ENCODE measurements at places on chromosomes 1 and 21.

GRCh38 chr1:226406401-226406881 is 1.5 kb downstream of the PARP1 start:
- DNase-seq = peak; percentile 42

DNA sequence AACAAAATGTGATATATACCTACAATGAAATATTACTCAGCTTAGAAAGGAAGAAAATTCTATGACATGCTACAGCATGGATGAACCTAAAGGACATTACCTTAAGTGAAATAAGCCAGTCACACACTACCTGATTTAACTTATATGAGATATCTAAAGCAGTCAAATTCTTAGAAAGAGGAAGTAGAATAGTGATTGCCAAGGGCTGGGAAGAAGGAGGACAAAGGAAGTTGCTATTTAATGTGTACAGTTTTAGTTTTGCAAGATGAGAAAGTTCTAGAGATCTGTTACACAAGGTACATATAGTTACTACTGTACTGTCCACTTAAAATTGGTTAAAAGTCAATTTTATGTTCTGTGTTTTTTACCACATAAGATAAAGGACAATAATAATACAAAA is 87.5 kb upstream of the KCTD3 start:
- DNase-seq = no peak

DNA sequence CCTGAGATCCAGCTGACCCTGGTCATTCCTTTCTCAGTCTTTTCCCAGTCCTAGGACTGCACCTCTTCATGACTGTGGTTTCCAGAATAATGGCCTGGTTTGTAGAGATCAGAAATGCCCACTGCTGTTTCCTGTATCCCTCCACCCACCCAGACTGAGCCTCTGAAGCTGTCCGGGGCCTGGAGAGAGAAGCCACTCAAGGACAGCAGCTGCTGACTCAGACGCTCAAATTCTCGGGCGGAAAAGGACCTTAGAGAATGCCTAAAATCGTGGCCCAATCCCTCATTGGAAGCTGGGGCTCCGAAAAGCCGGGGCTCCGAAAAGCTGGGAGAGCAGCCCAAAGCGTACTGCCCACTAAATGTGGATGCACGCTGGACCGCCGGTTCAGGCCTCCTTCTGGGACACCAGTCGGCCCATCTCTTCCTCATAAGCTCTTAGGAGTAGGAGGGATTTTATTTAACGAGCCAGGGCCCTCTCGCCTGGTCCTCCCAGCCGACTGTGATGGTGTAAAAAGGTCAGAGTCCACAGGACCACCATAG is 7.8 kb upstream of the GPR61 start:
- DNase-seq = no peak

DNA sequence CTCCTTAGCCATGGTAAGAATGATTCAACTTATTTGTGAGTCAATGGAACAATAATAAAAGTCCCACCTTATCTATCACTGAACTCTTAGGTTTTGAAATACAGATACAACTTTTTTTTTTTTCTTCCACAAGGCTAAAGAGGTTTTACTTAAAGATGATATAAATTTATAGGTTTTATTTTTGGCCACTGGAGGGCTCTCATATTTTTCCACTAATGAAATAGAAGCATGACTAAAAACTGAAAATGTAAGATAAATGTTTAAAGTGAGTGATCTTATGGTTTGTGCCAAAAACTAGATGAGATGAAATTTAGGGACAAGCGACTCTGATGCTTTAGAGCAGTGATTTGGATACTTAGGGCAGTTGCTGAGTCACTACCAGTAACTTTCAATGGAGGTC is 499.0 kb downstream of the NUF2 start:
- no peak for DNase-seq

DNA sequence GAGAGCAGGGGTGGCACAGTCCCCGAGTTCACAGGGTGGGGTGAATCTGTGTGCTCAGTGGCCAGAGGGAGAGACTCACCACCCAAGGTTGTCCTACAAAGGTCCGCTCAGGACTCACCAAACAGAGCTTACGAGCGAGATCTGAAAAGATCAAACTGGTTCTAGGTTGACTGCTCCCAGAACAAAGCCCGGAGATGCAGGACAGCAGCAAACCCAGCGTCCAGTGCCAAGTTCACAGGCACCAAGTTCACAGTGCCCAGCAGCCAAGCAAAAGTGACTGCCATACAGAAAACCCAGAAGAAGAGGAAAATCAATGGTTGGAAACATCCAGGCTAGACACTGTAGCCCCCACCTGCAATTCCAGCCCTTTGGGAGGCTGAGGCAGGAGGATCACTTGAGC is 35.7 kb downstream of the AGPAT3 start:
- DNase-seq = no peak

GRCh38 chr1:169363046-169363730 is 4.4 kb downstream of the NME7 start:
- peak; percentile 41 for DNase-seq

GRCh38 chr1:217747156-217747769 is 116.1 kb downstream of the SPATA17 start:
- DNase-seq = peak; percentile 25

GRCh38 chr1:201636510-201636971 is 97.6 kb downstream of the NAV1 start:
- DNase-seq = no peak

DNA sequence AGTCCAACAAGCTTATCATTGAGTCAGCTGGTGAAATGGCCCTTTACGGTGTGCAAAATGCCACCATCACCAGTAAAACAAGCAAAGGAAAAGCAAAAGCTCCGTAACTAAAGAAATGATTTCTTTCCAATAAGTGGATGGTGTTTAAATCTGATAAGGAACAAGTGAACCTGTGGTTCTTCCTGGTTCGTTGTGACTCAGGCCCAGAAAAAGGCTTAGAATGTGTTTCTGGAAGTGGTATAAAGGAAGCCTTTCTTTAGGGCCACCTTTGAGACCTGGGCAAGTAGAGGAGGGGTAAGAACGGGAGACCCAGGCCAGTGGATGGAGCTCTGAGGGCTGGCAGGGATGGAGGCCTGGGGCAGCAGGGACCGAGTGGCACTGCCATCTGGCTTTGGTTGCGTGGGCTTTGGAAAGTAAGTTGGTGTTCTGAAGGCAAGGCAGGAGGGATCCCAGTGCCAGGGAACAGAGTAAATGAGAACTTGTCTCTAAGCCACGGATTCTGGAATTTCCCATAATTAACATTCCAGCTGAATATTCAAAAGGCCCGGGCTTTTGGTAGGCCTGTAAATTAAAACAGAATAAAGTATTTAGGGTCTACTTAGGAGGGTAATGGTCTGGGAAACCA is 87.9 kb upstream of the LMO4 start:
- no peak for DNase-seq

DNA sequence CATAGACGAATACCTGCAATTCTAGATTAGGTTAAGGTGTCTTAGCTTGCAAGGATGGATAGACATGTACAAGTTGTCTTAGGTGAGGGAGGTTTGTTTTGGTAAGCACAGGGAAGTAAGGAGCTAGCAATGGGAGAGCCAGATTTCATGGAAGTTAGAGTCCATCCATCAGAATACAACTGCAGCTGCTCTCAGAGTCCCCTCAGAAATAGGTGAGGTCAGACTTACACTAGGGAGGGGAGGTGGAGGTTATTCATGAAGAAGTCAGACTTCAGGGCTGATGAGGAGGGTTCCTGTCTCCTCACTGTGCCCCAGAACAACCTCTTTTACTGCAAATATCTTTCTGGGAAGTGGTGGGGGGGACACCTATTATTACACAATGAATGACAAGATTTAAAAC is 85.3 kb downstream of the KCTD3 start:
- no peak for DNase-seq

DNA sequence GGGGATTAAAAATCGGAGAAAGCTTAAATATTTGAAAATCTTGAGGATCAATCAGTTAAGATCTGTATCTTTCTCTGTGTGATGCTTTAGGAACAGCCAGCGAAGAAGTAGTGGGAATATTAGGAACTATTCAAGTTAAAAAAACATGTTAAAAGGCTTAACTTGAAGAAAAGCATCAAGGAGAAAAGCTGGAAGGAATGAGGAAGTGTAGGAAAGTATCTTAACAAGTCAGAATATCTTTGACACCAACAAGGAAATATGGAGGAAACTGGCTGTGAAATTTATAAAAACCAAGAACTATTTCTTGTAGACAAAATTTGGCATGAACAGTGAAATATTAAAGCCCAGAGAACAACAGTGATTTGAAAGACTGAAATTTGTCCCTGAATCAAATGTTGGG is 60.4 kb downstream of the ATF6 start:
- no peak for DNase-seq

- no peak for DNase-seq
These were observed 283.3 kb downstream of the RRAGC start for GRCh38 chr1:38576241-38576640.

DNA sequence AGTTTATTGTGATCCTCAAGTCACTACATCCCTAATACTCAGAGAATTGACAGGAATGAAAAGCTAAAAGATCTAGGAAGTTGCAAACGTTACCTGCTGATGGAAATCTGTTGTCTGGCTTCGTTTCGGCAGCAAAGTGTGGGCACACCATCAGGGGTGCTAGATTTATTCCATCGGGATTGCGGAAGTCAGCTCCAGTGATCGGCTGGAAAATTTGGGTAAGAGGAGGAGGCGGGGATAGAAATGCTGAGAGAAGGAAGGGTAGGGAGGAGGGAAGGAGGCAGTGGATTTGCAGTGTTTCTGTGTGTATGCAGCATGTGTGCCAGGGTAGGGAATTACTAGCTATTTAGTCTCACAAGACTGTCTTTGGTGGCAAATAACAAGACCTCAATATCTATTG is at the start of gene CTSK:
Gene CTSK (minus strand): TSS at position 140 of the 400 bp plus-strand sequence. CDS start 1,455 bp downstream, outside the sequence.
- DNase-seq = no peak

DNA sequence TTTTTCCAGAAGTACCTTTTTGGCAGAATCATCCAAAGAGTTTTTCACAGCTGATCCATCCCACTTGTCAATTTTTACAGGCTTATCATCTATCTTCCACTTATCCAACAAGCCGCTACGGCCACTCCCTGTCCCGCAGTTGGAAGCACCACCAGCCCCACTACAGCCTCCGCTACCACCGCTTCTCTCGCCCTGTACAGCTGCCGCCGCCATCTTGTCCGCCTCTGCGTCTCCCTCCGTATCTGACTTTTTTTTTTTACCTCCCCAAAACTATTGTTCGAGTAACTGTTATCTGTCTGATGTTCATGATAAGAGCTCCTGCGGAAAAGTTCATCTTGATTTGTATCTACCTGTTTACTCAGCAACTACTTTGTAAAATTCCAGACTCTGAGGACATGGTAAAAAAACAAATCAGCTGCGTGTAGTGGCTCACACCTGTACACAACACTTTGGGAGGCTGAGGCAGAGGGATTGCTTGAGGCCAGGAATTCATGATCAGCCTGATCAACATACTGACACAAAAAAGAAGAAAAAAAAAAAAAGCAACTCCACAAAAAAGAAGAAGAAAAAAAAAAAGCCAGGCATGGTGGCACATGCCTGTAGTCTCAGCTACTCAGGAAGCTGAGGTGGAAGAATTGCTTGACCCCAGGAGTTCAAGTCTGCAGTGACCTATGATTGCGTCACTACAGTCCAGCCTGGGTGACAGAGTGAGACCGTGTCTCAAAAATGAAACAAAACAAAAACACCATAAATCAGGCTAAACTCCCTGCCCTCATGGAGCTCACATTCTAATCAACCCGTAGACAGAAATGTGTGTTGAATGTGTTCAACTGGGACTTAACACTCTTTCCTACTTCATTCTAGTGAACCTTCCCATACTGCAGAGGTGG is 8.0 kb upstream of the EYA3 start:
- DNase-seq = no peak

Measured in HTR-8/SVneo (cell line).